ENCODE measurements at places on chromosomes 1 and 21. TPM values are rescaled to one million over a fixed set of nuclear protein-coding genes. Genes with fewer than 3 reads are reported as not detected.

GRCh38 chr1:235841938-235842545, 24.7 kb downstream of the LYST start:
- H3K36me3 ChIP-seq, result peaks cover 4% of the 10 kb centered on the region
- DNase-seq, result no peak
- no peaks in the 10 kb centered on the region for H3K4me1 ChIP-seq
- H3K4me3 ChIP-seq, result no peak overlapping the region
- H3K27me3 ChIP-seq, result no peaks in the 10 kb centered on the region

DNA sequence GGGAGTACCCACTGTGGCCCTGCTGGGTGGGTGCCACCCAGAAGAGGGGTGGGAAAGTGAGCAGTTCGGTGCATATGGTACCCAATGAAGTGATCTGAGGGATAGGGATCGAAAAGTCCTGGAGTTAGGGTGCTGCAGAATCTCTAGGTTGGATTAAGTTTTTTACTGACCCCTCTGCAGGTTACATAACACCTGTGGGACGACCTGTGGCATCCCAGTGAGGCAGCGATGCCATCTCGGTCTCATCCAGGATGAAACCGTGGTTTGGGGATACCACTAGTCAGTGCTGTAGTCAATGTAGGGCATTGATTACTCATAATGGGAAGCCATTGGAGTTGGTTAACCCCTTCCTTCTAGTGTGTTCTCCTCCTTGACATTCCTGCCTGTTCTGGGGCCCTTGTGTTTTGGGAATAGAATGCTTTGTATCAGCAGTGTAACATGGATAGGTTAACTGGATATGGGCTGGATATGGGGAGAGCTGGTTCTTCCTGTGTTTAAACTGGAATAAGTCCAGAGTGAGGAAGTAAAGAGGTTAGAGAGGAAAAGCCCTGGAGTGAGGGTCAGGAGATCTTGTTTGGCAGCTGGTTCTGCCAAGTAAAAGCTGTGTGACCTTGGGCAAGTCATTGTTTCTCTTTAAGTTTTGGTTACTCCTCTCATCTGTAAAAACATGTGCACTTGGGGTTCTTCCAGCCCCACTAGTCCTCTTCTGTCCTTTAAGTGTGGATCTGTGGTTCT, 42.8 kb upstream of the ATF3 start:
- DNase-seq, result no peak
- H3K27me3 ChIP-seq, result no peaks in the 10 kb centered on the region
- peaks cover 17% of the 10 kb centered on the region for H3K4me1 ChIP-seq
- H3K27ac ChIP-seq, result no peak overlapping the region
- H3K4me3 ChIP-seq, result peak overlapping the region; percentile 0

DNA sequence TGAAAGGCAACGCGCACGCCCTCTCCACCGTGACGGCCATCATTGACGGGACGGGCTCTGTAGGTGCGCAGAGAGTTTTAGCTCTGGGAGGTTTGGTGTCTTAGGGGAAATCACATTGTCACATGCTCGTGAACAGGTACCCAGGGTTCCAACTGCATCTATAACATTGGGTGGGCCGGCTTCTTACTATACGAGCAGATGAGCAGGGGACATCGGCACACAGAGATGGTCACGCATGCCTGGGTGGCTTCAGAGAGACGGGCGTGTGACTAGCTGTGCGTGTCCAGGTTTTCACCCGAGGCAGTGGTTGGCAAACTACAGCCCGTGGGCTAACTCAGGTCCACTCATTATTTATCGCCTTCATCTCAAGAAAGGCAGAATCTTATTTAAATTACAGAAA, 54.7 kb downstream of the SLC37A1 start:
- H3K27ac ChIP-seq, result no peak overlapping the region
- H3K4me3 ChIP-seq, result no peak overlapping the region
- H3K36me3 ChIP-seq, result no peaks in the 10 kb centered on the region
- no peak for DNase-seq

DNA sequence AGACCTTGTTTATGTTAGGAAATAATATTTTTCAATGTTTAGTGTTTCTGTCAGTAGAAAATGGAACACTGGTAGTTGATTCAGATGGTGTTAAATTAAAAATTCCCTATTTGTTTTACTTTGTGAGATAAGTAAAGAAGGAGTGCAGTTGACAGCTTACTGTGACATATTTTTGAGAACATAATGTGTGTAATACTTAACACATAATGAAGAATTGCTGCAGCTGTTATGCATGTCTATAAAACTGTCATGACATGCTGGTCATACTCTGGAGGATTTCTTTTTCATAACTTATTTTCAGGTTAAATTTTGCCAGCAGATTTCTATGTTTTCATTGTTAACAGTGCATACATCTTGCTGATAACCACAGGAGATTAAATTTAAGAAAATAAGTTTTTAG, 296.1 kb downstream of the CTH start:
- no peaks in the 10 kb centered on the region for H3K36me3 ChIP-seq
- no peaks in the 10 kb centered on the region for H3K4me1 ChIP-seq
- H3K27me3 ChIP-seq, result peaks cover 12% of the 10 kb centered on the region
- DNase-seq, result no peak
- H3K4me3 ChIP-seq, result no peak overlapping the region

DNA sequence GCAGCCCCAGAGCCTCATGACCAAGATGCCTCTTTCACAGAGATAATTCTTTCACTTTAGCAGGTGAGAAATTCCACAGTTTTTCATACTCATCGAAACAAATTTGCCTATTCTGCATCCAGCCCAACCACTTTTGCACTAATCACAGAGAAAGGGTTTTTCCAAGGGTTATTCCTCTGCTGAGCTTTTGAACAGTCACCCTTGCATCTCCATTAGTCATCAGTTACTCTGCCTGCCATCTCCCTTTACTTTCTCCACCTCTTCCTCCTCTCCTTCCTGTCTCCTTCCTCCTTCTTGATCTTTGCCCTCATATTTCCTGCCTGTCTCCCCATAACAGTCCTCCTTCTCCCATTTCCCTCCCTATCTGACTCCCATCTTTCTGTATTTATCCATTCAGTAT, 43.9 kb downstream of the FH start:
- no peak overlapping the region for H3K4me3 ChIP-seq
- H3K4me1 ChIP-seq, result no peaks in the 10 kb centered on the region
- H3K36me3 ChIP-seq, result no peaks in the 10 kb centered on the region

DNA sequence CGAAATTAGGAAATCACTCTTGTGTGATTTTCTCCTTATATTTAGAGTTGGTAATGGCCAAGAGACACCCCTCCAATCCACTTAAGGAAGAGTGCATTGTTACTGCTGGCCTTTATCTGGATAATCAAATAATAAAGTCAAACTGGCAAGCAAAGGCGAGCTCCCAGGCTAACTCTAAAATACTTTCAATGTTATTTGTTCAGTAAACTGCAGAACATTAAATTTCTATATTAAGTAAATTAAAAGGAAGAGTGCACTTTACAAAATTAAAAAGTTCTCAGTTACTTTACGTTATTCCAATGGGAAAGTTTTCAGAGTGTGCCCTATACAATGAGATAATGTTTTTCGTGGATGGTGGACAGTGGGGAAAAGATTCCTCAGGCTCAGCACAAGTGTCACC, 562.4 kb upstream of the BEND5 start:
- no peaks in the 10 kb centered on the region for H3K4me1 ChIP-seq
- peaks cover 6% of the 10 kb centered on the region for H3K36me3 ChIP-seq
- no peak overlapping the region for H3K4me3 ChIP-seq

DNA sequence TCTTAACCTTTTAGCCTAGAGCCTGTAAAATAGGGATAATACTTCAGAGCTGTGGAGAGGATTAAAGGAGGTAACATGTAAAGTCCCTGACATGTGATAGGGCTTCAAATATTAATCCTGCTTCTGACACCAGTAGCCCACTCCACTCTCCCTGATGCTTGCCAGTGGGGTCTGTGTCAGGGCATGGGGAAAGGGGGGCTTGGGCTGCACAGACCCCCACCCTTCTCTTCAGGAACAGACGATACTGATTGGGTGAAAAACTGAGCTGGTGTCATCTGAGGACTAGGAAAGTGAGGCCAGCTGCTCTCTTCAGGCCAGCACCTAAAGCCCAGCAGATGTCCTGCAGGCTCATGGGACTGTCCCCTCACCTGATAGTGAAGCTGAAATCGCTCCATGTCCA, 27.0 kb upstream of the MEF2D start:
- no peak overlapping the region for H3K27ac ChIP-seq
- no peaks in the 10 kb centered on the region for H3K27me3 ChIP-seq
- H3K4me1 ChIP-seq, result peaks cover 5% of the 10 kb centered on the region
- no peak for DNase-seq

DNA sequence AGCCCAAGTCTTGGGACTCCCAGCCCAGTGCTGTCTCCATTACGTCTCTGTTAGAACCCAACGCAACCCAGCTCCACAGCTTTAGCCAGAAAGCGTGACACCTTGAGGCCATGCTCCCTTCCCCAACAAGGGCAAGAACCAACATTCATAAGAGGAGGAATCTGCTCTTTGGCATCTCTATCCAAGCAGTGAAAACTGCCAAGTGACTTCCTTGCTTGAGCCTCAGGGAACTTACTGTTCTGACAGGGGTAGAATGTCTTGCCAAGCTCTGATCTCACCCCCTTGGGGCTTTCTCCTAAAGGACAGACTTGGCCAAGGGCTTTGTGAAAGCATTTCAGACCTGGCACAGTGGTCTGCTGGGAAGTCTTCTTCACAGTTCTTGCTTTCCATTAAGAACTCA, 56.6 kb downstream of the SYT6 start:
- H3K4me3 ChIP-seq, result no peak overlapping the region
- peaks cover 16% of the 10 kb centered on the region for H3K4me1 ChIP-seq
- no peak for DNase-seq
- H3K27ac ChIP-seq, result no peak overlapping the region
- H3K36me3 ChIP-seq, result peaks cover 5% of the 10 kb centered on the region
- H3K27me3 ChIP-seq, result no peaks in the 10 kb centered on the region

- peaks cover 3% of the 10 kb centered on the region for H3K4me1 ChIP-seq
- H3K27me3 ChIP-seq, result no peaks in the 10 kb centered on the region
- H3K36me3 ChIP-seq, result peaks cover 3% of the 10 kb centered on the region
- H3K4me3 ChIP-seq, result no peak overlapping the region
- no peak overlapping the region for H3K27ac ChIP-seq
- DNase-seq, result no peak
Observed at GRCh38 chr1:7845761-7846160, 7.1 kb downstream of the UTS2 start.

- H3K27ac ChIP-seq, result no peak overlapping the region
- H3K27me3 ChIP-seq, result no peaks in the 10 kb centered on the region
- no peak overlapping the region for H3K4me3 ChIP-seq
- no peaks in the 10 kb centered on the region for H3K36me3 ChIP-seq
- no peak for DNase-seq
Observed at GRCh38 chr1:21820597-21821232, 8.7 kb downstream of the LDLRAD2 start.

Gene HEYL
- 4.9 TPM for total RNA-seq

Gene DAB1
- 14.0 TPM for total RNA-seq

Gene PCBP3
- total RNA-seq, result 5.6 TPM

Gene IFI44L
- total RNA-seq, result 0.05 TPM

Gene NBPF10
- 2.1 TPM for total RNA-seq

Gene IL23R
- total RNA-seq, result not detected
